ENCODE measurements at places on chromosomes 4 and X.

DNA sequence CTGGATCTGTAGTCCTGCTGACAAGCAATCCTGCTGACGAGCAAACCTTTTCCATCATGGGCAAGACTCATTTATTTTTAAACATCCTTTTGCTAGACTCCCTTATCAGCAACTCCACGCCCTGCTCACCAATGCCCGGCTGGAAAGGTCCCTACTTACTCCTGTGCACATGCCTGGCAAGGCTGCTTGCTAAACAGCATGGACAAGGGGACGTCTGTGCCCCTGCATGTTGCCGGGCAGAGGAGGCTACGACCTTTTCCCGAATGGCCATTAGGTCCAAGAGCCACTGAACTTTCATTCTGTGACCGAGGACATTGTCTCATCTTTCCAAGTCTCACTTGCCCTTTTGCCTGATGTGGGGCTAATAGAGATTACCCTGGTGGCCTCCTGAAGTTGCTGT is 98.6 kb downstream of the MGST2 start:
- DNase-seq: no peak

DNA sequence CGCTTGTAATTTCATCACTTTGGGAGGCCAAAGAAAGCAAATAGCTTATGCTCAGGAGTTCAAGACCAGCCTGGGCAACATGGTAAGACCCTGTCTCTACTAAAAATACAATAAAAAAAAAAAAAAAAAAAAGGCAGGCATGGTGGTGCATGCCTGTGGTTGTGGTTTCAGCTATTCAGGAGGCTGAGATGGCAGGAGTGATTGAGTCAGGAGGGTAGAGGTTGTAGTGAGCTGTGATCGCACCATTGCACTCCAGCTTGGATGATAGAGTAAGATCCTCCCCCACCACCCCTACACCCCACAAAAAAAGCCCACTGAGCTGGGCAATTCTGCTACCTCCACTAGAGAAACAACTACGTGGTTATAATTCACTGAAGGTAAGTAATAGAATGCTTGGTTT is 118.8 kb upstream of the PCDH18 start:
- peak; percentile 63 for DNase-seq

DNA sequence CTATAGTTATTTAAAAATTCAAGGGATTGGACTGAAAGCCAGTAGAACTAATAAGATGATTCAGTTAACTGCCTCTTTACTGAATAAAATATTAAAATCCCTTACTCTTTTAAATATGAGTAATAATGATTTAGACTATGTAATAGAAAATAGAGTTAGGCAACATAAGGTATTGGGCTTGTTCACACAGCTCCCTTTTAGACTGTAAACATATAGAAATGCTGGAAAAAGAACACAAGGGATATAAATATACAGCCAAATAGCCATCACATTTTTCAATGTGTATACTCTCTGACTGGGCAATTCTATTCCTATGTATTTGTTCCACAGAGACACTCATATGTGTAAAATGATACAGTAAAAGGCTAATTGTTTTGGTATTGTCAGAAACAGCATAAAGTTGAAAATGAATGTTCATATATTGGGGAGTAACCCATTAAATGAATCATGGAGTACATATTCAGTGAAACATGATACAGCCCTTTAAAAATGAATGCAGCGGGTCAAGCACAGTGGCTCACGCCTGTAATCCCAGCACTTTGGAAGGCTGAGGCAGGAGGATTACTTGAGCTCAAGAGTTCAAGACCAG is 129.8 kb downstream of the TBC1D19 start:
- no peak for DNase-seq

DNA sequence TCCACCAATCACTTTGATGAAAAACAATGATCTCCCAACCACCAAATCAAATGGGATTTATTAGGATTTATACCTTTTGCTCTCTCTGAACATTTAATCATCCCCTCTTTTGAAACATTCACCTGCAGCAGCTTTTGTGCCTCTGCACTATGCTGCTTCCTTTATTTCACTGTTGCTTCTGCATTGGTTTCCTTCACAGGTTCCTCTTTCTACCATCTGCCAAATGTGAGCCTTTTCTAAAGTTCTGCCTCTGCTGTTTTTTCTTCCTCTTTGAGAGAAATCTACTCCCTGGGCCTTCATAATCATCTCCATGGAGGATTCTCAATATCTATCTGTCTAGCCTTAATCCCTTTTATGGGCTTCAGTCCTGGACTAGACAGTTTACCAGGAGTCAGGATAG is 24.7 kb downstream of the CUL4B start:
- DNase-seq: no peak

DNA sequence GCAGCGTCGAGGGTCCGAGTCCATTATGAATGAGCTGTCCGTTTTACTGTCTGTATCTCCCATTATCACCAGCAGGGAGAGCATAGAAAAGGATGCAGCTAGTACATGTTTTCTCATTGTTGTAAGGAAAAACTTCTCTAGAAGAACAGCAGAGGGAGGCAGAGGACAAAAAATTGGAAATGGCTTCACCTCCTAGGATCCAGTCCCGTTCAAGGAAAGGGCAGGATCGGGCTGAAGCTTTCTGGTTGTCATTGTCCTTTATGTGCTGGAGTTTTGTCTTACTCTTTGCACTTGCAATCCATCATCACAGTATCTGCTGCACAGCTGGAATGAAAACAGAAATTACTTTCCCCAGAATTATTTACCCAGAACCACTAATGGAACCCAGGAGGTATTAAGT is 14.7 kb downstream of the NDP start:
- peak; percentile 88 for DNase-seq

GRCh38 chrX:54807524-54808108 is at the start of gene MAGED2:
TSS of gene MAGED2 (plus strand) at chrX:54807745. CDS start at chrX:54809332, 1,587 bp downstream.
- peak; percentile 34 for DNase-seq

DNA sequence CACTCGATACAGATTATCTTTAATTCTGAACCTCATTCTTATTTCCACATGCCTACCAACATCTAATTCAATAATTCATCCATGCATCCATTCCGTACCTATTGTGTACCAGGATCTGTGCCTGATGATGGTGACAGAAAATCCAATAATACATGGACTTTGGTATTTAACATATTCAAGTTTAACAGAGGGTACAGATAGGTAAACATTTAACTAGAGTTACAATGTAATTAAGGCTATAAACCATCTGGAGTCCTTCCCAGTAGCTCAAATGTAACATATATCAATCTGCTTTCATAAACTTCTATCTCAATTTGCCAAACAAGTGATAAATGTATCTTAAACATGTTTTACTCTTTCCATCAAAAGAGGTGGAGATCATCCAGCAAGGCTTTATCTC is 561.5 kb upstream of the FTHL17 start:
- DNase-seq: no peak

DNA sequence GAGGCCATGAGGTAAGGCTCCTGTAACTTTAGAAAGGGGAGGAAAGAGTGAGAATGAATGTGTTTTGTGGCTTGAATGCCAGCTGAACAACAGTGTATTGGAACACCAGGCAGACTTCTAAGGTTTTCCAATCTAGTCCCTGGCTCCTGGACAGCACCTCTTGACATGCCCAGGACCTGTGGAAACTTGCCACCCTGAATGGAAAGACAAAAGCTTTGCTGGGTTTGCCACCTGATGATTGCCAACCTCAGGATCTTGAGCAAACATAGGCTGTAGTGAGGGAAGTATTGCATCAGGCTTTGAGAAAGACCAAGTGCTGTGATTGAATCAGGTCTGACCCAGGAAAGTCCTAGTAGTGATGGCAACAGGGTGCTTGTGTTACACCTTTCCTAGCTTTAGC is 1393.1 kb upstream of the DIAPH2 start:
- no peak for DNase-seq

Measured in fibroblast of lung (primary cell).